Amniotic epithelial cell (primary cell): ENCODE measurements at places on chromosomes 11 and 22.

- peak; percentile 50 for DNase-seq
Observed at GRCh38 chr11:61362542-61362875, 335 bp downstream of the TMEM138 start.

DNA sequence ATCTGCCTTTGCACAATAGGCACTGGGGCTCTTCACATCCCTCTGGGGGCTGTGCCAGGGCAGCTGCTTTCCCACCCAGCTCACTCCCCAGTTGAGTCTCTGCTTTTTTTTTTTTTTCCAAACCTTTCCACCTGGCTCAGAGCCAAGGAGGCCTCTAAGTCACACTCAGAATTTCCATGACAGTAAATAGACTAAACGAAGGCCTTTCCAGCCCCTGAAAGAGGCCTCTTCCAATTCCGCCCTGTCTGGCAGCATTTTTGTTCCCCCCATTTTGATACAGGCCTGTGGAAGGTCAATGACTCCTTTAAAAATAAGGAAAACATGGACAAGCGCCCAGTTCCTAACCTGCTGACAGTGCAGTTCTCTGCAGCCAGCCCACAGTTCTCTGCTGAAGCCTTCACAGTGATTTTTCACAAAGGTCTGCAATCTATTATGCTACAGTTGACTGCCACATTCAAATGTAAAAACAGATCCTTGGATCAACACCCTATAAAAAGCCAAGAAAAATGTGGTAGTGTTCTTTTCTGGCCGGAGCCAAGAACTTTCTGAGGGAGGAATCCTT, 107.5 kb upstream of the SESN3 start:
- peak; percentile 7 for DNase-seq

DNA sequence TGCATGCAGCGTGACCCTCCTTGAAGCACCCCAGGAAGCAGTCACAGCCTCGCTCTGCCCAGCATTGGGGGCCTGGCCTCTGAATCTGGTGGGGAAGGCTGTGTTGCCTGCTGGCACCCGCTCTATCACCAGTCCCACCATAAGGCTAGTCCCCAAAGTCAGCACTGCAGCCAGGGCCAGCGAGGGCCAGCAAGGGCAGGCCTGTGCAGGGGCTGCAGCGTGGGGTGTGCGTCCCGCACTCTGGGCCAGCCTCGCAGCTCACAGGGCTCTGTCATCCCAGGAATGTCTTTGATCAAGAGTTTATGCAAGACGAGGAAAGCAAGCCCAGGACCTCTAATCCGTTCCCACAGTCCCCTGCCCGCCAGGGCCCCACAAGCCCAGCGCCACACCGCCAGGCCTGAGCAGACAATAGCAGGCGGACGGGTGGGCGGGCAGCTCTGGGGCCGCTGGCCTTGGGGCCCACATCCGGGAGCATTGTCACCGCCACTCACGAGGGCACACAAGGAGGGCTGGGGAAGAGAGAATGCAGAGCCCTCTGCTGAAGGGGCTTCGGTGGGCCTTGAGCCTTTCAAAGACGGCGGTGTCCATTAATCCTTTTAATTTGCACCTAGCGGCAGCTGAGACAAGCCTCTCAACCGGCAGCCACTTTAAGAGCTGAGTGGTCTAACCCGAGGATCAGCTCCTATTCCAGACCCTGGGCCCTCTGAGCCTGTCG, 17.1 kb downstream of the LTO1 start:
- peak; percentile 66 for DNase-seq

DNA sequence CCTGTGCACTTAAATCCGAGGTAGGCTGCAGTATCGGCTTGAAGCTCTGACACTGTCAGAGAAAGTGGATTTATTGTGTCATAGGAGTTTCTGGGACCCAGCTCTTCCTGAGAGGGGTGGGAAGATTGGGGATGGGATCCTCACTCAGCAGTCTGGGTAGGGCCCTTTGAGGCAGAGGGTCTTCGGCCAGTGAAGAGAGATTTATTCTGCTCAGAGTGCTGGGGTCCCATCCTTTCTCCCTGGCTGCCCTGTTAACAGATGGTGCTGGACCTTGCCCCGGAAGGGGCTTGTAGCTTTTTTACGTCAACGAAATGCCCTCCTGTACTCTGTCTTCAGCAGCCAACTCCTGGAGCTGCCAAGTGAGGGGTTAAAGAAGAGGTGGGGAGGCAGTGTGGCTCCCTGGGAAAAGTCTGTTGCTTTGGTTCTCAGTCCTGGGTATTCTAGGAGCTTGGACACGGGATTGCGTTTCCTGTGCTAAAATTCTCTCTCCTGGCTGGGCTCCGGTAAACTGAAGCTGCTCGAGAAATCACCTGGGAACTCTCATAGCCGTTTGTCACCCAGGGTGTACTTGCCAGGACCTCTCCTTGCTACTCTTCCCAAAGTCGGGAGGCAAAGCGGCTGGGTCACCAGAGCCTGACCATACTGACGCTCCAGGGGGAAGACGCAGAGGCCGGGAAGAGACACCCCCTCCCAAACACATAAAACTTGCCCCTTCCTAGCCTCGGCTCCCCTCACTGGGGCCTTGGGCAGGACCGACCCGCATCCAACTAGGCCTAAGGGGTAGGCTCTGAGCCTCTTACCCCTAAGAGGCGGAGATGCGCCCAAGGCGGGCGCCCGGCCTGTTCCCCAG, 806 bp upstream of the SMDT1 start:
- peak; percentile 27 for DNase-seq

- DNase-seq, result no peak
Observed at GRCh38 chr11:118193910-118194566, 17.6 kb upstream of the SCN2B start.

DNA sequence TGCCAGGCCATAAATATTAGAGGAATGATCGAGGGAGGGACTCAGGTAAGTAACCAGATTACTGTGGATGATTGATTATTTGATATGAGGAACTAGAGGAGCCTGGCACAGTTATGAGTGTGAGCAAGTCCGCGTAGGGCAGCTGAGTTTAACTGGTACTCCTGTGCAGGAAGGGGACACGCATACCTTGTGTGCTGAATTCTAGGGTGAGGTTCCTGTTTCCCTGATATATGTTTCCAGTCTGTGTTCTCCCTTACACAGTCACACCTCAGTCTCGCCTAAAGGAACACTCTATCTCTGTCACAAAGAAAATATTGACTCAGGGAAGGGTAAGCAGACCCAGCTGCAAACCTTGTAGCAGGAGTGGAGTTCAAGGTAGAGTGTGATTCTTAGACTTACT, 17.4 kb downstream of the SGSM3 start:
- no peak for DNase-seq

GRCh38 chr11:64823568-64824119, 13.3 kb upstream of the MEN1 start:
- no peak for DNase-seq

GRCh38 chr22:39171623-39172264, 19.3 kb upstream of the CBX7 start:
- no peak for DNase-seq

DNA sequence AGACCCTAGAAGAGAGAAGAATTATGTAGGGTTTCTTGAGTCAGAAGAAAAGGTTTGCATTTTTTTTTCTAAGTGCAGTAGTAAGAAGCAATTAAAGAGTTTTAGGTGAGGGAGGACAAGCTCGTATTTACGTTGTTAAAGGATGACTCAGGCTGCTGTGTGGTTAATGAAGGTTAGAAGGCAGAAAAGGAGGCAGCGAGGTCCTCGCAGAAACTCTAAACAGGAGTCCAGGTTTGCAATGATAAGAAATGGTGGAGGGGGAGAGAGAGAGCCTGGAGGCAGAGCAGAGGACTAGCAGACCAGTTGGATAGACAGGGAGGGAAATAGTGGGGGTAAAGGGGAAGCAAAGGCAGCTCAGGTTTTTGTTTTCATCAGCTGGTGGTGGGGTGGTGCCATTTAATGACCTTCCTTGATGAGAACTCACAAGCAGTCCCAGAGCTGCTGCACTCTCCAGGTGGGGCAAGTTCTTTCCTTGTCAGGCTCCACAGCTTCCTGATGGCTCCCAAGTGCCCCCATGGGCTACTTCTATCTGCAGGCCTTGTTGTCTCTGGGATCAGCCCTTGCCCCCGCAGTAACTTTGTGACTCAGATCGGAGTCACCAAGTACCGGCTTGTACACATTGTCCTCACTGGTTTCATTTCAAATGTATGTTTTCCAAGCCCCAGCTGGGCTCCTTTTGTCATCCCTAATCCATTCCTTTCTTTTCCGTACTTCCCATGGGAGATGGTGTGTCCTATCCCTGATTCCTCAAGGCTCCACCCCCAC, 8.3 kb upstream of the INSC start:
- peak; percentile 78 for DNase-seq

DNA sequence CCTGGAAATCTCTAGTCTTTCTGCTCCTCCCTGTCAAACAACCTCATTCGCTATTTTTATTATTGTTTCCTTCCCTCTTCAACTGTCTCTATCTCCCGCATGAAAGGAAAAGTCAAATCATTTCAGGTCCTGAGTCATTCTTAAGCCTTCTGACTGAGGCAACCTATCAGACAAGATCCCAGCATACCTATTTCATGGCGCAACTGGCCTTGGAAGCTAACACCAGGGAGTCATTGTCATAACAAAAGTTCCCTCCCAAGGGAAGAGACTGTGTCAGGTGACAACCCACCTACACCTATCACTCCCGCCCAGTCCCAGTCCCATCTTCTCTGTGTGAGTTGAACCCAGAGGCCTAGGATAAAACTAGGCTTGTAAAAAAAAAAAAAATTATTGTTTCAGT, 10.2 kb upstream of the ARHGAP42 start:
- DNase-seq, result peak; percentile 66

GRCh38 chr11:128508770-128509510, 78.4 kb downstream of the ETS1 start:
- DNase-seq, result peak; percentile 40

DNA sequence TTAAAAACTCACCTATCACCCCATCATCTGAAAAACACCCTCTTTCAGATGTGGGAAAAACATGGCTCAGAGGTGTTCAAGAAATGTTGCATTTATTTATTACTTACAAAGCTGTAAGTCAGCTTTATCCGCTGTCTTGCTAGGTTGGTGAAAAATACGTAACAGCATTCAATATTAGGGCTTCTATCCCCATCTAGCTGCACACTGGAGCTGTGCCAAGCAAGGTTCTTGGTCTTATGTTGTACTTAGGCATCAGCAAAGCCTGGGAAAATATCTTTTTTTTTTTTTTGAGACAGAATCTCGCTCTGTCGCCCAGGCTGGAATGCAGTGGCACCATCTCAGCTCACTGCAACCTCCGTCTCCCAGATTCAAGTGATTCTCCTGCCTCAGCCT, 7.5 kb downstream of the SERPING1 start:
- peak; percentile 14 for DNase-seq

DNA sequence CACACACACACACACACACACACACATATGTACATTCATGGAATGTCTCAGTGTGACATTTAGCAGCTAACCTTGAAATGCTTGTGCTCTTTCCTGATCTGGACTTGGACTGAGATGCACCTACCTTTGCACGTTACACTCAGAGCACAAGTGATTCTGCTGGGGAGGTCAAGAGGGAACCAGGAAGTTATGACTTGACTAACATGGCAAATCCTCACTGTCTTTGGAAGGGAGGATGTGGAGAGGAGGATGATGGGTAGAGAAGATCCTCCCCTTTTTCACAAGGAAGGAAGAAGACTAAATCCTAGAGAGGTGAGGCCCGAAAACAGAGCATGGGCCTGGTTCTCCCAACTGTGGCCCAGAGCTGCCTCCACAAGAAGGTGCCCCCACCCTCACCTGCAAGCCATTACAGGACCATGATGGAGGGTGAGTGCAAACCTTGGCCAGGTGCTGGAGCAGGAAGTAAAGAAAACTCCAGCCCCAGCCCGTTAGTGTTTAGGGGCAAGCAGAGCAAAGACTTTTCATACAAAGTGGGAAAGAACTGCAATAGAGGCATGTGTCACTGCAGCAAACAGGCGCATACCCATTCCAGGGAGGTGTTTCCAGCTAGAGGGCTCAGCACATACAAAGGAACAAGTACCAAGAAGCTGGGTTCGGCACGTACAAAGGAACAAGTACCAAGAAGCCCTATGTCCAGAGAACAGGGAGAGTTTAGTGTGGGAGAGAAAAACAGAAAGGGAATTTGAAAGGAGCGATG, 26.4 kb downstream of the SCN4B start:
- DNase-seq, result no peak

GRCh38 chr22:35582218-35582860, 34.8 kb downstream of the MB start:
- peak; percentile 92 for DNase-seq

GRCh38 chr11:126465573-126466188, 110.2 kb downstream of the ST3GAL4 start:
- DNase-seq, result no peak

DNA sequence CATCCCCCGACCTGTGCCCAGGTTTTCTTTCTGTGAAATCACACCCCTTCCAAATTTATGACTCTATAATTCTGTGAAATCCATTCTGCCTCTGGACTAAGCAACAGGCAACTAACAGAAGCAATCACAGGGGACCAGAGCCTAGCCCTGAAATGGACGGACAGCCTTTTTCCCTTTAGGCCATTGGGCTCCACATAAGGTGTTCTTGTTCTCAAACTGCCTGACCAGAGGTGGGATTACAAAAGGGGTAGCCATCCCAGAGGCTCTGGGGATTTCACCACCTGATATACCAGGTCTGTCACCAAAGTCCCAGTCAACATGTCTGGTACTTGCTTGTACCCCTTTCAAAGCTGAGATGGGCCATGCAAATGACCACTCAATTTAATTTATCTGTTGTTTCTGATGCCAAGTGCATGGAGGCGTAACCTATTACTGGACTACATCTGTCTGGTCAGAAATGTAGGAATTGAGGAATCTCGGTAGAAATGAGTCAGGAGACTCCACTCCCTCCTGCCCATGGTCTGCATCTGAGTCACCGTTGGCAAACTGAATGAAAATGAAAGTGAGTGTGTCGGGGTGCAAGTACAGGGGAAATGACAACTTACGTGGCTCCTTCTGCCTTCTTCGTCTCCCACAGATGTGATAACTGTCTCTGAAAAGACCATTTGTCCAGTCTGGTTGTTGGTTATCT, 10.2 kb downstream of the DKK3 start:
- peak; percentile 92 for DNase-seq

GRCh38 chr11:83125577-83125976, 31.4 kb upstream of the PCF11 start:
- no peak for DNase-seq

- DNase-seq, result peak; percentile 75
Observed at GRCh38 chr11:2888266-2888968, 2.8 kb upstream of the CDKN1C start.

GRCh38 chr11:65434057-65434666, 11.6 kb downstream of the NEAT1 start:
- DNase-seq, result peak; percentile 50

- DNase-seq, result no peak
Observed at GRCh38 chr11:69630424-69630823, 10.5 kb upstream of the CCND1 start.

DNA sequence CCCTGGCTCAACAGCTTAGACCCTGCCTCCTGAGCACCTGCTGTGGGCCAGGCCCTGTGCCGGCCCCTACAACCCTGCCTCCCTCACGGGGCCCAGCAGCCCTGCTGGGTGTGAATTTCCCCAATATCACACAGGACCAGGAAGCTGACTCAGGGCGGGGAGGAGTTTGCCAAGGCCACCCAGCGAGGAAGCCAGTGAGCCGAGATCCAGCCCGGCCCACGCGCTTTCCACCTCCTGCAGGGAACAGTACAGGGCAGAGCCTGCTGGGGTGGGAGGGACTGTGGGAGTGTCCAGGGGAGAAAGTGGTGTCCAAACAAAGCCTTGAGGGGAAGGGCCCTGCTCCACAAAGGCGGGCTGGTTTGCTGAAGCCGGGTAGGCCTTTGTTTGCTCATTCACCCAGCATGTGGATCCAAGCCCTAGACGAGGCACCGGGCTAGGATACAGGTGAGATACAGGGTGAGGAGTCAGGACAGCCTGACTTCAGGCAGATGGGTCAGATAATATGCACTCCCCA, 26.8 kb downstream of the RPL3 start:
- peak; percentile 96 for DNase-seq
